SIG-M5 (cell line): ENCODE measurements at places on chromosomes 5 and 9.

- no peak for DNase-seq
Measured at GRCh38 chr5:127885176-127885575, 182.0 kb downstream of the CCDC192 start.

DNA sequence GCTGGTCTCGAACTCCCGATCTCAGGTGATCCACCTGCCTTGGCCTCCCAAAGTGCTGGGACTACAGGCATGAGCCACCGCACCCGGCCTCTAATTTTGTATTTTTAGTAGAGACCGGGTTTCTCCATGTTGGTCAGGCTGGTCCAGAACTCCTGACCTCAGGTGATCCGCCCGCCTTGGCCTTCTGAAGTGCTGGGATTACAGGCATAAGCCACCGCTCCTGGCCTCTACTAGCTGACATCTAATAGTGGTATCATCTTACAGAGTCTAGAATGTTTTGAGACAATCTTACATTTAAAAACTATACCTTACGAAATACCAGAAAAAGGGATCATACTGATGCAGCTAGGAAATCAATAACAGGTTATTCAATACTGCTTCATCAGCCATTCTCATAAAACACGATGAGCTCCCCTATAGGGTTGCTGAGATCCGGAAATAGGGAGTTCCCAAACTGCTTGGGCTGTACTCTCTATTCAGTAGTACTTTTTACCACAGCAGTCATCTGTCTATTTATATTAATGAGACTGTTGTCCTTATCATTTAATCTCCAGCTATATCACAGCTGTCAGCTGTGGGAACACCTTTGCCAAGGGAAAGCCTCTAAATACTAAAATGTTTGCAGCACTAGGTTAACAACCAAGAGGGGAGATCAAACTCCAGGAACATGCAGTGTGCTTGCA lies 8.1 kb upstream of the UBE2D2 start:
- no peak for DNase-seq

DNA sequence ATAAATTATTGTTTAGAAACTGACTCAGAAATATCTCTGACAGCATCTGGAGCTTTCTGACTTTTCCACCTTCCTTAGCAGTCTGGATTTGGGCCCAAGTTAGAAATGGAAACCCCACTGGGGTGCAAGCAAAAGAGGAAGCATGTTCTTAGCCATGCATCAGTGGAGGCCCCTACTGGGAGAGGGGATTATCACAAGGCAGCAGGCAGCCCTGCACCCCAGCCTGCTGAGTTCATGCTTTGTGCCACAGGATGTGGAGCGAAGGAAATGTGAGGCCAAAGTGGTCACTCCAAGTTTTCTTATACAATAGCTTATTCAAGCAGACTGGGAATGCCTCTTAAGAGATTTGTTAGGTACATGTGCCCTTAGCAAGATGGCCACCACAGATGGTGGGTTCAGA lies 146.5 kb upstream of the TLX3 start:
- DNase-seq = no peak

DNA sequence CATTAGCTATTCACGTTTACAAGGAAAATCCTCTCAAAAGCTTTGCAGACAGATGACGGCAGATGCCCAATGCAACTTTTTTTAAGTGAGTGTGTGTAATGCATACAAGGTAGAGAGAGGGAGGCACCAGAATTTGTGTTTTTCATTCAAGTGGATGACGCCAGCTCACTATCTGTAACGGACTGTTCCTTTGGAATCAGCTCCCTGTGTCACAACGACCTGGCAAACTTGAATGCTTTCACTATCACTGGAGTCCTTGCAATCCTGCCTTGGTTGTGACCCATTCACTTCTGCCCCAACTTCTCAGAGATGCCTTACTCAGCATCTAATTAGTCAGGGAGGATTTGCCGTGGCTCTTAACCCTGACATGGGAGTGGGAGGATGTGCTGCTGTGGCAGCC lies 148.5 kb downstream of the BNC2 start:
- DNase-seq = no peak

DNA sequence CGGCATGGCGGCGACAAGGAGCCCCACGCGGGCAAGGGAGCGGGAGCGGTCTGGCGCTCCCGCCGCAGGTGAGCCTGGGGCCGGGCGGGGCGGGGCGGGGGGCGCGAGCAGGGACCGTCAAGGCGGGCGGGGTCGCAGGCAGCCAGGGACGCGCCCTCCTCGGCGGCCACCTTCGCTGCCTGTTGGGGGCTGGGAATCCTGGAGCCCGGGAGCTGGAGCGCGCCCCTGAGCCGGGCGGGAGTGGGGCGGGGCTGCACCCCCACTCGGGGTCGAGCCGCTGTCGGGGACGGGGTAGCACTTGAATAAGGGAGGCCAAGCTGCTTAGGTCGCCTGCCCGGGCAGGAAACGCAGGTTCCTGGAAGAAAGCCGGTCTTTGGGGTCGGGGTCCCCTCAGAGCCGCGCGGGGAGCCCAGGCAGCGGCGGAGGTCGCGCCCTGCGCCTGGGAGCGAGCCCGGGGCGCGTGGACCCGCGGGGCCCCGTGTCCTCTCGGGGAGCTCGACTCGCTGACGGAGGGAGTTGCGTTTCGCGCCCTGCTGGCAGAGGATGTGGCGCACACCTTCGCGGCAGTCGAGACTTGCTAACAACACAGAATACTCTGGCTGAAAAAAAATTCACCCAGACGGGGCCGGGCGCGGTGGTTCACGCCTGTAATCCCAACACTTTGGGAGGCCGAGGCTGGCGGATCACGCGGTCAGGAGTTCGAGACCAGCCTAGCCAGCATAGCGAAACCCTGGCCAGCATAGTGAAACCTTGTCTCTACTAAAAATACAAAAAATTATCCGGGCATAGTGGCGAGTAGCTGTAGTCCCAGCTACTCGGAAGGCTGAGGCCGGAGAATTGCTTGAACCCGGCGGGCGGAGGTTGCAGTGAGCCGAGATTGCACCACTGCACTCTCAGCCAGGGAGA lies 552 bp downstream of the OTULINL start:
- no peak for DNase-seq

DNA sequence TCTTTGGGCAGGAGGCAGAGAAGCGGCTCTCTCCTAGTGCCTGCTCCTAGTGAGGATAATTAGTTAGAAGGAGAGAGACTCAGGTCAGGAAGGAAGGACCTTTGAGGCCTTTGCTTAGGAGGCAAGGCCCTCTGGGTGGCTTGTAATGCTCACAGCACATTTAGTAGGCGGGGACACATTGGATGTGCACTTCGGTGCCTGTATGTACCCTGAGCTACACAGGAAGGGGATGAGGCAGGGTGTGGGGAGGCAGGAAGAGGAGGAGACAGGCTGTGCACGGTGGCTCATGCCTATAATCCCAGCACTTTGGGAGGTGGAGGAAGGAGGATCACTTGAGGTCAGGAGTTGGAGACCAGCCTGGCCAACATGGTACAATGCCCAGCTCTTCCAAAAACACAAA lies 7.2 kb upstream of the LCN2 start:
- no peak for DNase-seq

GRCh38 chr9:121780177-121781040 lies 129.0 kb downstream of the DAB2IP start:
- DNase-seq = no peak

DNA sequence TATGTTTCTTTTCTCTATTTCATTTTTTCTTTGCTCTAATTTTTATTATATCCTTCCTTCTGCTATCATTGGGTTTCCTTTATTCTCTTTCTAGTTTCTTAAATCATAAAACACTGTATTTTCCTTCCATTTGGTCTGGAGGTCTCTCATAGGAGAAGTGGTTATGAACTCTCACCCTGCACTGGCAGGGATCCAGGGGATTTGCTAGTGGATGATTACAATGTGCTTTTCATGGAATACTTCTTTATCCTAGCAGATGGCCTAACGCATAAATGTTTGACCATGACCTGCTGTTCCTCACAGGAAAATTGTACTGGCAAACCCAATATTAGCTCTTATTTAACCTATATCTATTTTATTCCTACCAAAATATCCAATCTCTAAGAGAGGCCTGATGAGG lies 31.5 kb upstream of the SGCD start:
- no peak for DNase-seq

GRCh38 chr5:127995556-127995955 lies 88.0 kb upstream of the SLC12A2 start:
- DNase-seq = no peak

- DNase-seq = no peak
Measured at GRCh38 chr5:104345222-104346016, 782.8 kb upstream of the NUDT12 start.

DNA sequence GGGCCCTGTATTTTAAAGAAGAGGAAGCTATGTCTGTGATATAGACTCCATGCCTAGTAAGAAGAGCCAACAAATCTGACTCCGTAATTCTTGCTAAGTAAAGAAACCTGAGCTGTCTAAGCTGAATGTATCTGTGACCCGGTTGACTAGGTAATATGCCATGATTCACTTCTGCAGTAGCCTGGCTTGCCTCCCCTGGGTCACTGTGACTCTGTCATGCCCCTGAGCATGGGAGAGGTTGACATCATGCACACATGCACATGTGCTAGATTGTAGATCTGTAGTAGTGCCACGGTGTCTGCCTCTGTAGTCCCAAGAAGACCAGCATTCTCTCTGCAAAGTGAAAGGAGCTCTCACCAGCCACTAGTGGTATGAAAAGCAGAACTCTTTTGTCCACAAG lies 9.1 kb downstream of the SLC22A5 start:
- no peak for DNase-seq

DNA sequence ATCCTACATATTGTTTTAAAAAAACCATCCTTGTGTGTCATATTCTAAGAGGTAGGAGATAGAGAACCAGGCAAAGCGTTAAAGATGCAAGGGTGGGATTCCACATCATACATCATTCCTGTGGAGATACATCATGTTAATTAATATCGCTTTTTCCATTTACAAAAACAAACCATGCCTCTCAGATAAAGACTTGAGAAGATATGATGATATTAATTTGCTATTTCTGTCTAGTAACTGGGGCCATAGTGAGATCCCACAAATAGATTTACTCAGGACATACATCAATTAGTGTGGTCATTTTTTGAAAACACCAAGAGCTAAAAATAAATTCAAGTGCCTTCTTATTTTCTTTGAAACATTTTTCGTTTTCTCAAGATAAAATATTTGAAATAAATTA lies 165.4 kb upstream of the TARS1 start:
- no peak for DNase-seq

DNA sequence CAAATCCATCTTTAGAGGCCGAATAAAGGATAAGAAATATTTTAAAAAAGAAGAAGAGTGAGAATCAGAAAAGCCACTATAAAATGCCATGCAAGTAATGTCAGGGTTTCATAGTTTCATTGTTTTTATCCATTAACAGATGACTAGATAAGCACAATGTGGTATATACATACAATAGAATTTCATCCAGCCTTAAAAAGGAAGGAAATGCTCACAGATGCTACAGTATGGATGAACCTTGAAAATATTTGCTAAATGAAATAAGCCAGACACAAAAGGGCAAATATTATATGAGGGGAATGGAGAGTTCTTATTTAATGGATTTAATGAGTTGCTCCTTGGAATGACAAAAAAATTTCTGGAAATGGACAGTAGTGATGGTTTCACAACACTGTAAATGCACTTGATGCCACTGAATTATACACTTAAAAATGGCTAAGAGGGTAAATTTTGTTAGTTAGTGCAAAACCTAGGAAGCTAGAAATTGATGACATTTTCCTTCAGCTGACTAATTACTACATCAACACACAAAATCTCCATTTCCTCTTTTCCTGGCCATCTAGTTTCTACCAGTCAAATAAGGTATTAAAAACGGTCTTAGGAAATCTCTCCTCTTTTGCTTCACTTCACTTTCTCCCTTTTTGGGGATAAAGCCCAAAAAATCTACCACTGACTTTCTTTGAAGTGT lies 86.6 kb downstream of the GNA14 start:
- no peak for DNase-seq

- DNase-seq = no peak
Measured at GRCh38 chr5:122462486-122462885, 150.4 kb downstream of the SNCAIP start.

DNA sequence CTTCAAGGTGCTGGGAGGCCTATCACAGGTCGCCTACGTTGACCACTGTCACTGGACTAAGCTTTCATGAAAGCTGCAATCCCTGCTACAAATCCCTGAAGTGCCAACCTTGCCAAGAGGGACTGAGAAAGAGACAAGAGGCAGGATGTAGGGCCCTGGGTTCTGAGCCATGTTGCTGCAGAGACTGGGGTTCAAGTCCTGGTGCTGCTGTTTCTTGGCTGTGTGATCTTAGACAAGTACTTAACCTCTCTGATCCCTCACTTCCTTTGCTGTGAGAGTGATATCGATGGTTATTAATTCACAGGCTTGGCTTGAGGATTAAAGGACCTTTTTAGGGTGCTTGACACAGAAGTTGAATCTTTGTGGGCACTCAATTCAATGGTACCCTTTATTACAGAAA lies 15.5 kb downstream of the CSF1R start:
- DNase-seq = no peak

GRCh38 chr9:123763910-123764588 lies 165.9 kb downstream of the DENND1A start:
- no peak for DNase-seq

- DNase-seq = no peak
Measured at GRCh38 chr9:79912318-79913070, 340.7 kb downstream of the TLE4 start.

DNA sequence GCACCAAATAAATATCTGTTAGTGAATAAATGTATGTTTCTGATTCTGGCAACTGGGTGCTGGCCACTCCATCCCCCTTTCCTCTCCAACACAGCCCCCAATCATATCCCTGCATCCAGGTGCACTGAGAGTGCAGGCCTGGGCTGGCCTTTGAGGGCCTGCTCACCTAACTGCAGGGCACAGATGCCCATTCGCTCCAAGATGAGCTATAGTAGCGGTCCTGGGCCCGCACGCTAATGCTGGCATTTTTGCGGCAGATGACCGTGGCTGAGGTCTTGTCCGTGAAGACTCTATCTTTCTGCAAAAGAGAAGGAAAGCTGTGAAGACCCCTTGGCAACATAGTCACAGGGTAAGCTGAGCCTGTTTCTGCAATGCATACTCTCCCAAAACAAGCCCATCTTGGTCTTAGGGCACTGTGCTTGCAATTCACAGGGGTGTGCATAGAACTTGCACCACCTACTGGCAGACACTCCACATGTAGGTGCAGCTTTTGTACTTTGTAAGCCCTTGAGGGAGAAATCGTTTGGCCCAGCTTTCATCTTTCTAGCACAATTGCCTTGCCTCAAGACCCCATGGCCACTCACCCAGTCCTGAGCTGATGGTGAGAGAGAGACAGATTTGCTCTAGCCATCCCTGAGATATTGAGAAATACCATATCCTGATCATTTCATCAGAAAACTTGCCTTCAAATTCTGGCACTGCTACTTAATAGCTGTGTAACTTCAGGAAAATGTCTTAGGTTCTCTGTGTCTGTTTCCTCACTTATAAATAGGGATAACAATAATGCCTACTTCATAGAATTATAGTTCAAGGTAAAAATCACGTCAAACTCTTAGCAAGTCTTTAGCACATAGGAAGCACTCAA lies 13.5 kb downstream of the IL12B start:
- no peak for DNase-seq

DNA sequence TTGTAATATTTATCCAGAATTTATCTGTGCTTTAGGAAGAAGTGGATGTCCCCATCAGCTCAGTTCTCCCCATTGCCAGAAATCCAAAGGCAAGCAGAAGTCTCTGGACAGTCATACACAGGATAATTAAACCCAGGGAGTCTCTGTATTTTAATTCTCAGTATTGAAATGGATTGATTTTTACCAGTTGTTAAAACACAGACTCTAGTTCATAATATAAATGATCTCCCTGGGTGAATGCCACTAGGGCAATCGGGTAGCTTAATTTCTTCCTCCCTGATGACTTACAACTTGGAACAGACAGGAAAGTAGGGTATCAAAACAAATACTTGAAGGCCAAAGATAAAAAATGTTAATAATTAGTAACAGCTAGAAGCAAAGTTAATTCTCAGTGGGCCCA lies 66.5 kb upstream of the DAP start:
- no peak for DNase-seq

- no peak for DNase-seq
Measured at GRCh38 chr9:128361296-128361985, 9.7 kb upstream of the URM1 start.
